Stimulated activated CD4-positive, alpha-beta T cell treated with anti-CD3 and anti-CD28 coated beads, Interleukin-2, amount 100 ng/mL, for 24 hours (primary cell): ENCODE measurements at places on chromosomes 7 and 10.

- no peak for DNase-seq
Measured at GRCh38 chr7:102045681-102046372, 228.4 kb downstream of the CUX1 start.

GRCh38 chr7:41760293-41760692 is 57.4 kb upstream of the INHBA start:
- DNase-seq = no peak

- no peak for DNase-seq
Measured at GRCh38 chr10:131082991-131083481, 228.5 kb downstream of the TCERG1L start.

- DNase-seq = peak; percentile 44
Measured at GRCh38 chr10:3783682-3784432, 1.2 kb downstream of the KLF6 start.

DNA sequence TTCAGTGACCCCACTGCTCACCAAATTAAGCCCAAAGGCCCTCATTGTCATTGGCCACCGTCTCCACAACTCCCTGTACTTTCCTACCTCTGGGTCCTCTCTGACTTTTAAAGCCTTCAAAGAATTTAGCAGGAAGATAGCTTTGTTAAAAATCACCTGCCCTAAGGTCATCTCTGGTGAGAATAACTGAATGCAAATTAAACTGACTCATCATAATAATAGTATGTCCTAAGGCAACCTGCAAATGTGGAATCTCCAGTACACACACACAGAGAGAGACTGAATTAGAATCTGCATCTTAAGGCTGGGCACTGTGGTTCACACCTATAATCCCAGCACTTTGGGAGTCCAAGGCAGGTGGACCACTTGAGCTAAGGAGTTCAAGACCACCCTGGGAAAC is 24.1 kb downstream of the OAT start:
- DNase-seq = no peak

GRCh38 chr7:107687656-107688055 is 27.0 kb downstream of the SLC26A4 start:
- DNase-seq = no peak
